Left ventricle myocardium superior (tissue), 1 donor: ENCODE measurements at places on chromosomes 2 and 18.

DNA sequence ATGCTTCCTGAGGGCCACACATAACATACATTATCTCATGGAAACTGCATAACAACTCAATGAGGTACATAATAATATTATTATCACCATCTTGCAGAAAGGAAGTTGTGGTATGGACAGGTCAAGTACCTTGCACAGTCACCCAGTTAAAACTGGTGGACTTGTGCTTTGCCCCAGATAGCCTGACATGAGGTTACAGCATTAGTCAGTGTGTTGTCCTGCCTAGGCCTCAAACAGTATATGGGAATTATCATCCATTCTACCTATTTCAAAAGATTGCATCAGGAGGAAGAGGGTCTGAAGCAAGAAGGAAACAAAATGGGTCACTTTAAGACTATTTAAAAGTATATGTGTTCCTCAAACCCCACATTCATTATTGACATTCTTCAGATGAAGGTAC, 5.4 kb upstream of the ANTXR1 start:
- DNase-seq = no peak

DNA sequence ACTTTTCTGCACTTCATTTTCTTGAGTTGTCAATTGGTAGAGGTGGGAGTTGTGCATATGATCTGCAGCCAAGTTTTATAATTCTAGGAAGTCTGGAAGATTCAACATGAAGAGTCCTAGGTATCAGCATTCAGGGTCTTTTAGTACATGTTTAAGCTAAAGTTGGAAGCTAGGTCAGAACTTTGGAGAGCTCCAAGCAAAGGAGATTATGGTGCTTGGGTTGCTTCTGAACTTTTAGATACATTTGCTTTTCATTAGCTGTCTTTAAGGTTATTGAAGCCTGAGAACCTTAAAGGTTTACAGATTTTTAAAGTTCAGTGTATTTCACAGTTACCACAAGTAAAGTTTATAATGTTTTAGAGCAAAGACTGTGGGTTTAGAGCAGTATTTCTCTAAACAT, 85.5 kb downstream of the EPC2 start:
- DNase-seq = no peak

GRCh38 chr18:7417727-7418126, 149.4 kb upstream of the PTPRM start:
- DNase-seq = no peak

- DNase-seq = no peak
Measured at GRCh38 chr2:85019121-85019520, 48.2 kb downstream of the KCMF1 start.

- peak; percentile 70 for DNase-seq
Measured at GRCh38 chr18:79611040-79611681, 68.4 kb upstream of the CTDP1 start.
